ENCODE measurements at places on chromosomes 13 and 19. TPM values are rescaled to one million over a fixed set of nuclear protein-coding genes. Genes with fewer than 3 reads are reported as not detected.

OLFM2 gene
- total RNA-seq, result 12.3 TPM

ZNF491 gene
- not detected for total RNA-seq

PRR22 gene
- total RNA-seq, result 1.4 TPM

KIR3DL1 gene
- total RNA-seq, result not detected

RGS9BP gene
- total RNA-seq, result 0.26 TPM

C19orf33 gene
- 732 TPM for total RNA-seq

ZSCAN4 gene
- total RNA-seq, result not detected

GJB2 gene
- 0.98 TPM for total RNA-seq

KCNRG gene
- 0.42 TPM for total RNA-seq

ATP8A2 gene
- not detected for total RNA-seq

ZNF468 gene
- total RNA-seq, result 1.1 TPM
